Effector memory CD4-positive, alpha-beta T cell (primary cell): ENCODE measurements at places on chromosomes 1 and 21.

DNA sequence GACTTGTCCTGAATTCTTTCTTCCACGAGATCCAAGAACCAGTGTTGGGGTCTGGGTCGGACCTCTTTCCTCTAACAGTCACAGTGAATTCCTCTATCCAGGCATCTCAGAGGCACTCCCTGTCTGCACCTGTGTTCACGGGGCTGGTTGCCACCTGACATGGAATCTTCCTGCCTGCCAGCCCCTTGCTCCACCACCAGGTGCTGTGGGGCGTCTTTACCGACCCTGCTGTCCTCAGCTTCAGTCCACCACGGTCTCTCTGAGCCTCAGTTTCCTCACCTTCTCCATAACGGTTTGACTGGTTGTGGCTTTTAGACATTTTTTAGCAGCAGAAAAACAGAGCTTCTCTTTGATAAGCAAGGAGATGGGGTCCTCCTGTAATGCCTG, 62.7 kb downstream of the SDC3 start:
- H3K36me3 ChIP-seq, result no peaks in the 10 kb centered on the region
- H3K27ac ChIP-seq, result no peak overlapping the region
- DNase-seq, result no peak
- no peaks in the 10 kb centered on the region for H3K4me1 ChIP-seq
- peaks cover 4% of the 10 kb centered on the region for H3K27me3 ChIP-seq
- H3K4me3 ChIP-seq, result no peak overlapping the region

DNA sequence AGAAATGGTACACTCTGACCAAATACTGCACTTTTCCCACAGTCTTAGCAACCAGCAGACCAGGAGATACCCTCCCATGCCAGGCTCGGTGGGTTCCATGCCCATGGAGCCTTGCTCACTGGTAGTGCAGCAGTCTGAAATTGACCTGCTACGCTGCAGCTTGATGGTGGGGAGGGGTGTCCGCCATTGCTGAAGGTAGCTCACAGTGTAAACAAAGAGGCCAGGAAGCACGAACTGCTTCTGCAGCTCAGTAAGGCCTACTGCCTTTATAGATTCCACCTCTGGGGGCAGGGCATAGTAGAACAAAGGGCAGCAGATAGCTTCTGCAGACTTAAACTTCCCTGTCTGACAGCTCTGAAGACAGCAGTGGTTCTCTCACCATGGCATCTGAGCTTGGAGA, 12.3 kb upstream of the IFI44L start:
- no peak overlapping the region for H3K4me3 ChIP-seq
- no peaks in the 10 kb centered on the region for H3K36me3 ChIP-seq
- no peak for DNase-seq
- H3K27ac ChIP-seq, result no peak overlapping the region
- H3K4me1 ChIP-seq, result no peaks in the 10 kb centered on the region

DNA sequence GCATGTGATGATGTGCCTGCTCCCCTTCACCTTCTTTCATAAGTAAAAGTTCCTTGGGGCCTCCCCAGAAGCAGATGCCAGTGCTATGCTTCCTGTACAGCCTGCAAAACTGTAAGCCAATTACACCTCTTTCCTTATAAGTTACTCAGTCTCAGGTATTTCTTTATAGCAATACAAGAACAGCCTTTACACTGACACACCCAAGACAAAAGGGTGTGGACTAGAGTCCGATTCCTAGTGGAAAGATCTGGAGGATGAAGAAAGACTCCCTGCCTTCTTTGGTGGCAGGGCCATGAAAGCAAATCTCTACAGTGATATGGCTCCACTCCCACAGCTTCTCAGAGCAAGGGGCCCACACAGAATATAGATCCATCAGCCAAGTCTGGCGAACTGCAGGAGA, 209.7 kb upstream of the ST6GALNAC5 start:
- H3K27me3 ChIP-seq, result no peaks in the 10 kb centered on the region
- no peak for DNase-seq
- no peak overlapping the region for H3K4me3 ChIP-seq
- no peaks in the 10 kb centered on the region for H3K36me3 ChIP-seq
- H3K4me1 ChIP-seq, result no peaks in the 10 kb centered on the region

DNA sequence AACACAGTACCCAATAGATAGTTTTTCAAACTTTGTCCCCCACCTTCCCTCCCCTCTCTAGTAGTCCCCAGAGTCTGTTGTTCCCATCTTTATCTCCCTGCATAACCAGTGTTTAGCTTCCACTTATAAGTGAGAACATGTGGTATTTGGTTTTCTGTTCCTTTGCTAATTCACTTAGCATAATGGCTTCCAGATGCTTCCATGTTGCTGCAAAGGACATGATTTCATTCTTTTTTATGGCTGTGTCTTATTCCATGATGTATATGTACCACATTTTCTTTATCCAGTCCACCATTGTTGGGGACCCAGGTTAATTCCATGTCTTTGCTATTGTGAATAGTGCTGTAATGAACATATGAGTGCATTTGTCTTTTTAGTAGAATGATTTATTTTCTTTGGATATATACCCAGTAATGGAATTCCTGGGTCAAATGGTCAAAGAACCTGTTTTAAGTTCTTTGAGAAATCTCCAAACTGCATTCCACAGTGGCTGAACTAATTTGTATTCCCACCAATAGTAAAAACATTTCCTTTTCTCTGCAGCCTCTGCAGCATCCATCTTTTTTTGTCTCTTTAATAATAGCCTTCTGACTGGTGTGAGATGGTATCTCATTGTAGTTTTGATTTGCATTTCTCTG, 126.0 kb downstream of the AK5 start:
- no peaks in the 10 kb centered on the region for H3K36me3 ChIP-seq
- H3K27ac ChIP-seq, result no peak overlapping the region
- no peaks in the 10 kb centered on the region for H3K27me3 ChIP-seq

- no peaks in the 10 kb centered on the region for H3K27me3 ChIP-seq
- H3K4me1 ChIP-seq, result no peaks in the 10 kb centered on the region
- DNase-seq, result no peak
- no peak overlapping the region for H3K4me3 ChIP-seq
- H3K27ac ChIP-seq, result no peak overlapping the region
Measured at GRCh38 chr1:52122384-52122783, 19.5 kb upstream of the ZFYVE9 start.

DNA sequence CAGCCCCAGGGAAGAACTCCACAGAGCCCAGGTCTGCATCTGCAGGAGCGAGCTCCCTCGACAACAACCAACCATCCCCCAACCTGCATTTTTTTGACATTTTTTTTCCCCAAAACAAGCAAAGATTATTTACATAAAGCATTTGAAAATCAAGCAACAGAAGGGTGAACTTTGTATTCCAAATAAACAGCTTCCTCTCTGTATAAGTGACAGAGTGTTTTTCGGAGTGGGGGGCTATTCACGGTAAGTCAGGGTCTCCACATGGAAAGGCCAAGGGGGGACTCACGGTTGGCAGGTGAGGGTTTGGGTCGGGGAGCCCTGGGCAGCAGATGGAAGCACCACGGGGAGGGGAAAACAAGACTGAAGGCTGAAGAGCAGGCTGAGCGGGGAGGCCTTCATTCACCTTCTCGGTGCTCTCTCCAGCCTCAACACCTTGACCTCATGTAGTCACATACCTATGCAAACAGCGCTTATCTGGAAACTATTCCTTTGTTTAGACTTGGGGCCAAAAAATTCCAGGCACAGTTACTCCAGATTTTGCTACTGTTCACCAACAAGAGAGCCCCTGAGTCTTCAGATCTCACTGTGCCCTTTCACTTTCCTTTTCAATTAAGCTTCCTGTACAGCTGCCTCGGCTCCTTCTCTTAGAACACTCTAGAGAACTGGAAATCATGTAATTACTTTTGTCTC, 27.6 kb downstream of the C2CD2 start:
- H3K36me3 ChIP-seq, result no peaks in the 10 kb centered on the region
- H3K27me3 ChIP-seq, result no peaks in the 10 kb centered on the region
- no peak for DNase-seq
